ENCODE measurements at places on chromosomes 12 and 14.

DNA sequence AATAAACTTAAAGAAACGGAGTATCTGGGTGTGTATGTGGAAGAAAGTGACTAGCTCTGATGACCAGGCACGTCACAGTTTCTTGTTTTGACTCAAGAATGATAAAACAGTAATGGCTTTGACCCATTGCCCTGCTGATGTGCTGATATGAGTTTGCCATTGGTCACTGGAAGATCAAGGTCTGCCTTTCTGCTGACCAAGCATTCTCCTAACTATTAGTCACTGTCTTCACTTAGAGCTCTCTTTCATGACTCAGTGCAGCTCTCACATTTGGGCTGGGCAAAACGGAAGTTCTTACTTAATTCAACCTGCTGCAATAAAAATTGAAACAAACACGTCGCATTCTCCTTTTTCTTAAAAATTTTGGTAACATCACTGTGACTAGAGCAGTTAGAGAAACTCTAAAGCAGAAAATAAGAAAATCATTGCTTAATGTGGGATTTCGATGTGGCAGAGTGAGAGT is 366.7 kb downstream of the BTG1 start:
- no peak for DNase-seq

DNA sequence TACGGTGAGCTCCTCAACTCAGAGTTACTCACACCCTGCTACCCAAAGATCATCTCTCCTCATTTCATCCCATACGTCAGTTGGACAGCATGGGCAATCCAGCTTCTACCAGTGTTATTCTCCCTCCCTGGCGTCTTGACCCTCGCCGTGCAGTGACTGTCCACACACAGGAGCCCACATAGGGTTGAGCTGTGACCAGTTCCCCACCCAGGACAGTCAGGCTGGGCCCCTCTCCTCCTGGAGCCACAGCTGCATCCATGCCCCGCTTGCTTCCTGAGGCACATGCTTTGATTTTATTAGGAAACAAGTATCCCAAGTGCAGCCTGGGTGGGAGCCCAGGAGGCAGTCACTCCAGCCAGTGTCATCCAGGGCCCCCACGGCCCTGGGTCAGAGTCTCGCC is 140.3 kb upstream of the SFSWAP start:
- DNase-seq = no peak

GRCh38 chr12:130713581-130713991 is 2.5 kb downstream of the RIMBP2 start:
- DNase-seq = no peak

- no peak for DNase-seq
These were observed 91.4 kb downstream of the SETD3 start for GRCh38 chr14:99389174-99389826.

GRCh38 chr14:55897031-55897430 is 221.2 kb upstream of the PELI2 start:
- DNase-seq = no peak
